ENCODE measurements at places on chromosomes 2 and 18. TPM values are rescaled to one million over a fixed set of nuclear protein-coding genes. Genes with fewer than 3 reads are reported as not detected.

The RNMT gene
- total RNA-seq, result 30.2 TPM

The NOSTRIN gene
- total RNA-seq, result 45.3 TPM

The DNMT3A gene
- total RNA-seq, result 32.5 TPM

The CYP26B1 gene
- 8.8 TPM for total RNA-seq

The SEMA4C gene
- 55.6 TPM for total RNA-seq

The IL37 gene
- total RNA-seq, result not detected

The SCYGR6 gene
- not detected for total RNA-seq

The SIX2 gene
- 6.0 TPM for total RNA-seq

All from aorta (tissue), 5 donors.